ENCODE measurements at places on chromosomes 3 and 15.

GRCh38 chr3:123385981-123386380, 62.9 kb downstream of the ADCY5 start:
- no peak for DNase-seq

GRCh38 chr3:126545544-126545943, 13.2 kb downstream of the C3orf22 start:
- DNase-seq: no peak

DNA sequence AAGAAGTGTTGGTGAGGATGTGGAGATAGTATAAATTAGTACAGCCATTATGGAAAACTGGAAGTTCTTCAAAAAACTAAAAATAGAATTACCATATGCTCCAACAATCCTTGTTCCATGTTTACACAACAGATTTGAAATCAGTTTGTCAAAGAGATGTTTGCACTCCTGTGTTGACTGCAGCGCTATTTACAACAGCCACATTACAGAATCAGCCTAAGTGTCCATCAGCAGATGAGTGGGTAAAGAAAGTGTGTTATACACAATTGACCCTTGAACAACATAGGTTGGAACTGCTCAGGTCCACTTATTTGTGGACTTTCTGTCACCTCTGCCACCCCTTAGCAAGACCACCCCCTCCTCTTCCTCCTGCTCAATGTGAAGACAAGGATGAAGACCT, 34.7 kb downstream of the LMLN start:
- no peak for DNase-seq

GRCh38 chr3:58158442-58159153, 52.2 kb downstream of the DNASE1L3 start:
- no peak for DNase-seq

GRCh38 chr3:37625051-37625450, 236.6 kb upstream of the CTDSPL start:
- DNase-seq: no peak
